ENCODE measurements at places on chromosomes 3 and 15.
A peak's percentile ranks its signal among the peaks of the same experiment; 100 is the strongest.

- no peak for DNase-seq
Measured at GRCh38 chr15:82146990-82147461, 101.2 kb upstream of the MEX3B start.

DNA sequence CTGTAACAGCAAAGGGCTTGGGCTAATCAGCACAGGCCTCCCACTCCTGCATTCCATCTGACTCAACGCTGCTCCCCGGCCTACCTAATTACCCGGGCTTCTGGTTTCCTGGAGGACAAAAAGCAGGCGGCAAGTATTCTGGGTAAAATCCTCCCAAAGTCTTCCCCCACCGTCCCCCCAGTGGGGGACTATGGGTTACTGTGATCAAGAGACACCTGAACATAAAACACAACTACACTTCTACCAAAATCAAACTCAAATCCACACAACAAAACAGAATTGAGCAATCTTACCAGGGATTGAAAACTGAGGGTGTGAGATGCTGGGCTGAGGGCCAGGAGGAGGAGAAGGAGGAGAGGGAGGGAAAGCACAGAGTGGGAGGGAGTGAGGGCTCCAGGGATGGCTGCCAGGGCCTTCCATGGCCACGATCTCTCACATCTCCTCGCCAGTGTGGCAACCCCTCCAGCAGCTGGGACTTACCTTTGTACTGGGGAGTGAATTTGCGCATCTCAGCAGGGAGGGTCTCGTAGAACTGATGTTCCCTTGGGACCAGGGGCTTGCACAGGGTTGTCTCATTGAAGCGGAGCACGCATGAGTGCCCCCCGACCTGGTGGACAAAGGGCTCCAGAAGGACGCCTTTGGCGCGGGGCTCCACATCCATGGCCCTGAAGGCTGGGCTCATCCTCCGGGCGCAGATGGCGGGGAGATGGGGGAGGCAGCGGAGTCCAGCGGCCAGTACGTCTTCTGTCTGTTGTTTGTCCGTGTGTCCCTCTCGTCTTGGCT, 9.1 kb upstream of the NCKIPSD start:
- DNase-seq: peak; percentile 34

DNA sequence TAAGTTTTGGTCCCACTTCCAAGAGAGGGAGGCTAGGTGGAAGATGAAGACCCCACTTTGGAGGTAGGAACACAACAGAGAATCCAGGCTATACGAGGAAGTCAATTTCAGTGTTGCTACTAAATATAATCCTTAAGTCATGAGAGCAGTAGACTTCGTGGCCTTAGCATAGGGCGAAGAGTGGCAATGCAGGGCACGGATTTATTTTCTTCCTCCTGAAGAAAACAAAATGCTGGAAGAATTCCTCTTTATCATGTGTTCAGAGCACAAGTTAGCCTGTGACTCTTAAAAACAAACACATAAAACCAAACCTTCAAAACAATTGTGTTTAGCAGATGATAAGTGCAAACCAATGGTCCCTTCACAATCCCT, 19.4 kb downstream of the BCL2L10 start:
- no peak for DNase-seq

DNA sequence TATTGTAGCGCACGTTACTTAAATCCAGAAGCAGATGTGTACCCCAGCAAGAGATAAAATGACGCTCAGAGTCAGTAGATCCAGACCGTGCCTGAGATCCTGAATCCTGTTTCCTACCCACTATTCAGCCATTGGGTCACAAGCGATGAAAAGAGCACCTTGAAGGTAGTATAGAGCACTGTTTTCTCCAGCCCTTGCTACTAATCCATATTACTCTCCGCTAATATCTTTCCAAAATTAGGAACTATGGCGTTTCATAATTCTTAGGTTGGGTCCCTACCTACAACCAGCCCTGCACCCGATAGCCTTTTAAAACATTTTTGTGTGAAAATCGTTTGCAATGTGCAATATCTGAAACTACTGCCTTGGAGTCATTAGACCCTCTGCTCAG, 596 bp downstream of the BTD start:
- DNase-seq: no peak
